ENCODE measurements at places on chromosomes 2 and 18.

DNA sequence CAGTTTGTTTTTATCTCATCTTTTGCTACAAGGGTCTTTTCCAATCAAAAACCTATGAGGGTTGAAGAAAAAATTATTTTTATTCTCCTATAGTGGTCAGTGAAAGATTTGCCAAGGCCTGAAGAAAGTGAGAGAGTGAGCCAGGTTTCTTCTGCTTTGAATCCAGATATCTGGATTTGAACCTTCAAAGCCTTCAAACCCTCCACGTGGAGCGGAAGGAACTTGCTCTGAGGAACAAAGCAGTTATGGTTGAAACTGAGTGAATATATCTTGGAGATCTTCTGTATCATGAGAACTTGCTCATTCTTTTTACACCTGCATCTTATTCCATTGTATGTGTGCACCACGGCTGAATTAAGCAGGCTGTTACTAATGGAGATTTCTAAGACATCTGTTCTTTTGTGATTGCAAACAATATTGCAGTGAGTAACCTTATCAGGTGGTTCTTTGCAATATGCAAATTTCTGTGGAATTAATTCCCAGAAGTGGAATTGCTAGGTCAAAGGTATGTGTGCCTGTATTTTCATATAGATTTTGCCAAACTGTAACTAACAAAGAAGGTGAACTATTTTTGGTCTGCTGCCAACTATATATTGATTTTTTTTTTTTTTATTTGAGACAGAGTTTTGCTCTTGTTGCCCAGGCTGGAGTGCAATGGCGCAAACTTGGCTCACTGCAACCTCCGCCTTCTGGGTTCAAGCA is 147.9 kb downstream of the B3GNT2 start:
- no peak for DNase-seq

- DNase-seq = no peak
Observed at GRCh38 chr2:203453858-203454451, 81.1 kb downstream of the RAPH1 start.

- no peak for DNase-seq
Observed at GRCh38 chr18:72830109-72830508, 37.7 kb downstream of the NETO1 start.

GRCh38 chr18:10059610-10060468 is 146.0 kb downstream of the VAPA start:
- no peak for DNase-seq

DNA sequence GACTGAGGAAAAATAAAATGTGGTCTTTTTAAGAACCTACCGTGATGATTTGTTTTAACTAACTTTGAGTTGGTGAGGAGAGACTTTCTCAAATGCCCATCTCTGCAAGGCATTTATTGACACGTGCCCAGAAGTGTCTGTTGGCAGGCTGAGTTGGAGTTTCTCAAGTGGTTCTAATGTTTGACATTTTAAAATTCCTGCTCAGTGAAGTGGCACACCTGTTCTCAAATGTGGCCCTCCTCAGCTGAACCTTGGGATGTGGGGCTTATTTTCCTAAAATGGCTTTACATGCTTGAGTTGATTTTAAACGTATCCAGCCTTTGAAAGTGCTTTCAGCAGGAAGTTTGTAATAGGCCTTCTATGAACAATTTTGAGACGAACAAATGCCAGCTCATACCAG is 876 bp upstream of the CAVIN2 start:
- no peak for DNase-seq

DNA sequence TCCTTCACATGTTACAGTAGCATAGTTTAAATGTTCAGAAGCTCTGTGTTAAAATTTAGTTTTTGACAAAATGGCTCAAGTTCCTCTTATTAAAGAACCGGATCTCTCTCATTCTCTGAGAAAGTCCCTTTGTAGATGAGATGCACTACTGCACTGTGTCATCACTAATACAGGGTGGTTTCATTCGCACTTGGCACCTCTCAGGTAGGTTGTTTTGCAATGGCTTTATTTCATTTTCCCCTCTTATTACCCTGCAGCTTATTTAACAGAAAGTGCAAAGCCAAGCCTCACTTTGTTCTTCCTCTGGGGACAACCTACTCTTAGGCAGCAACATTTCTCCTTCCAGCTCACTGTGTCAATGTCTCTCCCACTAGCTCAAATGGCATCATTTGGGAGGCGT is 185.1 kb downstream of the DLGAP1 start:
- no peak for DNase-seq
